ENCODE measurements at places on chromosomes 11 and 22.
A peak's percentile ranks its signal among the peaks of the same experiment; 100 is the strongest.

GRCh38 chr11:60498399-60498798 lies 5.8 kb downstream of the MS4A12 start:
- no peak for DNase-seq

DNA sequence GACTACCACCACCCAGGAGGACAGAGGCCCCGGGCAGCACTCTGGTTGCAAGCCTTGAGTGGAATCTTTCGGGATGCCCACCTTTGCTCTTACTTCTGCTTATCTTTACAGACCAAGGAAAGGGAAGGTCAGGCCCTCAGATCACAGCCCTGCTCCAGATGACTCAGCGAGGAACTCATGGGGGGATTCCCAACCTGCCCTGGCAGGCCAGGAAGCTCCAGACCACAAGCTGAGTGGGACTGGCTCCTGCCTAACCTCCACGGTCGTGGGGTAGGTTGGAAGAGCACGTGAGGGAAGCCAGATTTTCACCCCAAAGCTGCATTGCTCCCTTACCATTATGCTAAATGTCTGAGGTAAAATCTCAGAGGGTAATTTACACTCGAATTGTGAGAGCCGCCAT lies 11.8 kb downstream of the TBC1D10A start:
- no peak for DNase-seq

- no peak for DNase-seq
Observed at GRCh38 chr11:60429272-60429671, at the start of gene MS4A5. Gene MS4A5, plus strand, starts transcription at chr11:60429572. Its CDS starts 103 bp downstream, at chr11:60429675.

- no peak for DNase-seq
Observed at GRCh38 chr11:72609476-72609875, 64.7 kb downstream of the PDE2A start.

DNA sequence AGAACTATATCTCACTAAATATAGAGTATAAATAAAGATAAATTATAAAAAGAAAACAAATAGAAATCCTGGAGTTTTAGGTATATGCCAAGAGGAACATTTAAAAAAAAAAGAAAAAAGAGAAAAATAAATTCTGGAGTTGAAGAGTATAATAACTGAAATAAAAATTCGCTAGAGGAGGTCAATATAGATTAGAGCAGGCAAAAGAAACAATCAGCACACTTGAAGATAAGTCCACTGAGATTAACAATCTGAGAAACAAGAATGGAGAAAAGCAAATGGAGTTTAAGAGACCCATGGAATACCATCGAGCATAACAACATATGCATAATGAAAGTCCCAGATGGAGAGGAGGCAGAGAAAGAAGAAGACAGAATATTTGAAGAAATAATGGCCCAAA lies 14.3 kb upstream of the BEST1 start:
- no peak for DNase-seq

DNA sequence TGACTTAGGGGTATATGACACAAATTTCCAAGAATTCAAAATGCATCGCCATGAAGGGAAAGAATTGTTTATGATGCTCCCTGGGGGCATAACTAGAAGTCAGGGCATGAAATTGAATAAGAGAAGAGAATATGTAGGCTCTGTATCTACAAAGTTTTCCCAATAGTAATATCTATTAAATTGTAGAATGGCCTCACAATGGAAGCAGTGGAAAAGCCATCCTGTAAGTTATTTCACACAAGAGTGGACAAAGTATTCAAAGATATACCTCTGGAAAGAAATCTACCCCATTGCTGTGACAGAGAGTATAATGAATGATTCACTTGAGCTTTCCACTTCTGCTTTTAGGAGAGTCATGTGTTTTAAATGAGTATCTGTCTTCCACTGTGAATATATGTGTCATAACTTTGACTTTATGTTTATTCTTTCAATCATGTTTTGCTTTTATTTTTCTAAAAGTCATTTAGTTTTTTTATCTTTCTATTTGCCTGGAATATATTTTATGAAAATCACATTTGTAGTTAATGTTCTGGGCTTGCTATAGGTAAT lies 65.7 kb upstream of the DDI1 start:
- DNase-seq = no peak

DNA sequence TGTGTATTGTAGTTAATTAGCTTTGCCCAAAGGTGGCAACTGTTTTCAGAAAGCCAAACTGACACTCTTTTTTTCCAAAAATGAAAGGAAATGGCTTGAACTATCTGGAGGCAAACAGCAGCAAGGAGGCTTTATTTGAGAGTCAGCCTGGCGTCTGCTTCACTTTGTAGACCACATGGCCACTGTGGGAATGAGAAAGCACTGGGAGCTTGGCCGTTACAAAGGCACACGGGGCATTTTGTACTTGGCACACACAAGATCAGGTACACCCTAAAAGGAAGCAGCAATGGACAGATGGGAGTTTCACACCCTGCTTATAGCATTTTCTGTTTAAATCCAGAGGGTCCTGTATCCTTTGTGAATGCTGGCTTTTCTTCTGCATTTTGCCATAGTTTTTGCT lies 126.3 kb downstream of the MPPED2 start:
- DNase-seq = no peak

GRCh38 chr22:32411829-32412592 lies at the start of gene RTCB:
Gene RTCB, minus strand, starts transcription at chr22:32412247. Its CDS starts 91 bp downstream, at chr22:32412156.
- DNase-seq = peak; percentile 87

- no peak for DNase-seq
Observed at GRCh38 chr11:13769188-13769587, 100.7 kb downstream of the FAR1 start.

DNA sequence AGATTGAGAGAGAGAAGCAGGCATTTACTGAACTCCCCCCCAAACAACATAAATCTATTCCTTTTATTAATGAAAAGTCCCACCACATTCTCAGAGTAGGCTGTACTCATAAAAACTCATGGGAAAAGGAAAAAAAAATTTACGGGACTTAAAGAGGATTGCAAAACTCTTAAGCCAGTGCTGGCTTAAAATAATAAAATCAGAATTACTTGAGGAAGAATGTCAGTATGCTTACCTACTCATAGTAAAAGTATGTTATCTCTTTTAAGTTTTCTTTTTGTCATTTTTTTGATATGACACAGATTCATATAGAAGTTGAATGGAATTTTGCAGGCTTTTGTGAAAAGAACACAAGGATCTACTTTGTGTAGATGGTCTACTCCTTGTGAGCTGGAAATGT lies 126.3 kb downstream of the LUZP2 start:
- no peak for DNase-seq

DNA sequence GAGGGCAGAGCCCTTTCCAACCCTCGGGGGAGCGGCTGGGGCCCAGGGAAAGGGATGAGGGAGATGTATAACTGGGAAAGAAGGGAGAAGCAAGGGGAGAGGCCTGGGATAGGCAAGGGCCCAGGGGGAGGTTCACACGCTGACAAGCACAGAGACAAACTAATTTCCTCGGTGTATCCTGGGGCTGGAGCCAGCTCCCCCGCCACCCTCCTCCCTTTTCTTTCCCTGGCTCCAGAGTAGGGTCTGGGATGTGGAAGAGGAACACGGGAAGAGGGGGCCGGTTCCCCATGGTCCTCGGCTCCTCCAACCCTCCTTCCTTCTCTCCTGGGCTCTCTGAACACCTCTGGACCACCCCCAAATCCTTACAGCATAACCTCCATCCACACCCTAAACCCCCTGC lies 6.9 kb downstream of the CLCF1 start:
- no peak for DNase-seq

- no peak for DNase-seq
Observed at GRCh38 chr11:117470576-117470975, 142.9 kb downstream of the CEP164 start.

- no peak for DNase-seq
Observed at GRCh38 chr22:41146573-41146972, 54.2 kb downstream of the EP300 start.

- DNase-seq = no peak
Observed at GRCh38 chr11:33742249-33742851, 6.1 kb upstream of the CD59 start.

Data from activated CD4-positive, CD25-positive, alpha-beta regulatory T cell (primary cell).